ENCODE measurements at places on chromosomes 7 and 10.
A peak's percentile ranks its signal among the peaks of the same experiment; 100 is the strongest.

- DNase-seq, result peak; percentile 22
These were observed 124.0 kb downstream of the TMEM130 start for GRCh38 chr7:98745722-98746318.

DNA sequence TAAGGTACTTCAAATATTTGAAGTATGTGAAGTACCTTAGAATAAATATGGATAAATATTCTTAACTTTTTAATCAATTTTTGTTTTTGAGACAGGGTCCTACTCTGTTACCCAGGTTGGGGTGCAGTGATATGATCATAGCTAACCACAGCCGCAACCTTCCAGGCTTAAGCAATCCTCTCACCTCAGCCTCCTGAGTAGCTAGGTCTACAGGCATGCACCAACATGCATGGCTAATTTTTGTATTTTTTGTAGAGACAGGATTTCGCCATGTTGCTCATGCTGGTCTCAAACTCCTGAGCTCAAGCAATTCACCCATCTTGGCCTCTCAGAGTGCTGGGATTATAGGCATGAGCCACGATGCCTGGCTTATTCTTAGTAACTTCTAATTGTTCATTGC is 119.4 kb upstream of the KAT6B start:
- DNase-seq, result no peak

DNA sequence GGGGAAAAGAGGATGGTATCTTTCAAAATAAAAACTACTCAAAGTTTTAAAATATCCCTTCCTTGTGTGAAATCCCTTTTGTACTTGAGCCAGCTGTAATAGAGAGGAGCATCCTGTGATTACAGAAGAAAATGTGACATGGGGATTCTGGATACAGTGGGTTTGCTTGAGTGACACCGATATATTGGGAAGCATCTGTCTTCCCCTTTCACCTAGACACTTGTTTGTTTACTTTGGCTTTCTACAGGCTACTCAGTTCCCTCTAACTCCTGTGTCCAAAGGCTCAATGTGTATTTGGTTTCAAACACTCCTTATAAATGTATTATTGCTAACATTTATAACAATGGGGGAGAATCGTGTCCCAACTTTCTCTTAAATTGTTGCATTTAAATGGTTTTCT is 24.4 kb downstream of the CPED1 start:
- DNase-seq, result no peak

GRCh38 chr10:4656576-4657194 is 169.3 kb upstream of the AKR1E2 start:
- peak; percentile 20 for DNase-seq

- DNase-seq, result no peak
These were observed 115.5 kb downstream of the RTKN2 start for GRCh38 chr10:62153191-62153590.

DNA sequence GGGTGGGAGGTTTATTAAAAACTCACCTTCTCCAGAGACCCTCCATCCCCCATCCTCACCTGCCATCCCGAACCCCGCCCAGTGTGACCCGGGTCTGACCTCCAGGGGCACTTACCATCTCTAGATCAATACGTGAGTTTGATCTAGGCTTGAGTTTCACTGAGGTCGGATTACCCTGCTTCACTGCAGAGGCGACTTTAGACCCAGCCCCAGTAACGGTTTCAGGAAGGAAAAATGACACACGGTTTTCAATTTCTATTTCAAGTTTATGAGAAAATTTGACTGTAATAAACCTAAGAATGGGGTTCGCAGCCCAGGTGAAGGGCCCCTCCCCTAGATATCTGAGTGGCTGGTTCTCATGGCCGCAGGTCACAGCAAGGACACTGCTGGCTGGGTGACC is 33.1 kb downstream of the RCC1L start:
- DNase-seq, result no peak

GRCh38 chr7:36128448-36129047 is 24.5 kb upstream of the EEPD1 start:
- no peak for DNase-seq

- no peak for DNase-seq
These were observed 471.3 kb upstream of the AUTS2 start for GRCh38 chr7:69126896-69127479.

DNA sequence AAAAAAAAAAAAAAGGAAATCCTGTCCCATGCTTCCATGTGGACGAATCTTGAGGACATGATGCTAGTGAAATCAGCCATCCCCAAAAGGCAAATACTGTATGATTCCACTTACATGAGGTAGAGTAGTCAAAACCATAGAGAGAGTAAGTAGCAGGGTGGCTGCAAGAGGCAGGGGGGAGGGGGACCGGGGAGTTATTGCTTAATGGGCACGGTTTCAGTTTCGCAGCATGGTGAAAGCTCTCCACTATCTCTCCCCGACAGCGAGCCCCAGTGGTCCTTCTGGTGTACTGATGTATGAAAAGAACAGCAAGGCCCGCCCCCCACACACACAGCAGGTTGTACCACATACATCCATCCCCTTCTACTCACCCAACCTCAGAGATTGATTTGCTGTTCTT is 32.8 kb downstream of the NOD1 start:
- DNase-seq, result peak; percentile 51

Data from activated CD8-positive, alpha-beta memory T cell treated with anti-CD3 and anti-CD28 coated beads for 1 hour (primary cell).